ENCODE measurements at places on chromosomes 16 and 17.

DNA sequence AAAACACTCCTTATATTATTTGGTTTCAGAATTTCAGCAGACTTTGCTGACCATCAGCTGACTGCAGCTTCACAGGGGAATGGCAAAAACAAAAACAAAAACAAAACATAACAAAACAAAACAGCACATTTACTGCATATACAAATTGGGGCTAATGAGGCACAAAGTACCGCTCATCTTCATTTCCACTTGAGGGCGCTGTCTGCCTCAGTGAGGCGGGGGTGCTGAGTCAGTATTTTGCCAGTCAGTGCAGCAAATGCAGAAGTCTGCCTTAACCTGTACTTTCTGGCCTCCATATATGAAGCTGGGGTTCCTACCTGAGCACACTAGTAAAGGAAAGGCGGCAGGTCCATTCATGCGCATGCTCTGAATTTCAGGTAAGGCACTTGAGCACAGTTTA is 13.5 kb upstream of the DYNLRB2 start:
- peak; percentile 22 for DNase-seq

GRCh38 chr16:27402964-27403600 is 1.1 kb downstream of the IL21R start:
- DNase-seq: peak; percentile 57

- DNase-seq: peak; percentile 72
These were observed at the start of gene KIFC3 for GRCh38 chr16:57802341-57803133. Gene KIFC3, minus strand, starts transcription at chr16:57802491. Its CDS starts 4,248 bp downstream, at chr16:57798243.

DNA sequence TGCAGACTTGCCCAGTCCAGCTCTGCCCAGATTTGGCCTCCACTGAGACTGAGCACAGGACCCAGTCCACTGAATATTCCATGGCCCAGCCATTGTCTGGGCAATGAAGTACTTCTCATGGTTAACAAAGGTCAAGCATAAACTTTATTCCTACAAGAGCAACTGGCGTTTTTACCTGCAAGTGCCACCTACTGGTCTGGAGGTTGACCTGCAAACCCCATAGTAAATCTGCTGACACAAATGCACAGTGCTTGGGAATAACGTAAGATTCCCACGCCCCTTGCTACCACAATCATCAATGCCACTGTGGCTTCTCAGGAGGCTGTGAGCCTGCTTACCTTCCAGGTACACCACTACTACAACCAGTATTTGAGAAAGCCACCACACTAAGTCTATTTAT is 170.2 kb downstream of the CEP112 start:
- DNase-seq: no peak

GRCh38 chr17:82545071-82545462 is 25.5 kb downstream of the FOXK2 start:
- no peak for DNase-seq

DNA sequence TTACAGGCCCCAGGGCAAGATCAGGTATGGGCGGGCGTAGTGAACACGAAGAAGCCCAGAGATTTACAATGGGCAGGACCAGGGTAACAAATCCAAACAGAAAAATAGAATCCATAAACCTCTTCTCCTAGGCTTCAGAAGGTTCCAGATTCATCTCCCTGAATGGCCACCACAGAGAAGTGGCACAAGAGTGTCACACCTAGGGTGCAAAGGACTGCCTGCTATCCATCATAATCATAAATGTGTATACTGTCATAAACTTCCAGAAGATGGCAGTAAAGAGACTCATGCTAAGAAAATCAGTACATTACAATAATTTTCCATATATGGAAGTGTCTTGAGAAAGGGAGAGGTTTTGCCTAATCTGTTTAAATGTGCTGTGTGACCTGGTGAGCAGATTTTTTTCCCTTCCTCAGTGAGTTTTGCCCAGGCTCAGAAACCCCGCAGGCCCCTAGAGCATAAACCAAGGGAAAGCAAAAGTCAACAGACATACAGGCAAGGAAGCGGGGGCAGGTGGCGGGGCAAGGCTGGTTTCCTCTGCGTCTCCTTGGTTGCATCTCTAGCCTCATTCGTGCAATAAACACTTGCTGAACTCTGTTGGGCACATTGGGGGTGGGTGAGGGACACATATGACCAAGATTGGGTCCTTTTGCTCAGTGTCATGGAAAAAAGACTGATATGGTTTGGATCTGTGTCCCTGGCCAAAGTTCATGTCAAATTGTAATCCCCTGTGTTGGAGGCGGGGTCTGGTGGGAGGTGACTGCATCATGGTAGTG is 92.0 kb upstream of the CDH5 start:
- DNase-seq: no peak

- DNase-seq: no peak
These were observed 9.8 kb upstream of the SOST start for GRCh38 chr17:43768382-43768781.

DNA sequence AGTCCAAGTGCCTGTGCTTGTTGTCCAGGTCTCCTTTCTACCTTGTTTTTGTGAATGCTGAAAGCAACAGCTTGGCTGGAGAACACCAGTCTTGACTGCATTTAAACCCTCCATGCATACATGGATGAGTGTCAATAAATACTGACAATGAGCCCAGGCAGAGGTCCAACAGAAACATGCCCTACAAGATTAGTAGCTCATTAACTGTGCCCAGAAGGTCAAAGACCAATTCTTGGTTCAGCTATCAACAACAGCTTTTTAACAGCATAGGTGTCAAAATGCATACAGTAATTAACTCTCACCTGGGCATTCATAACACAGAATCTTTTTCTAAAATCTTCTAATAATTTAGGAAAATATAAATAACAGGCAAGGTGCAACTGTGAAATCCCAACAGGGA is 63.2 kb downstream of the N4BP1 start:
- no peak for DNase-seq
